Hepatocyte (in vitro differentiated cells): ENCODE measurements at places on chromosomes 7 and 10.

GRCh38 chr10:132156382-132156781 is 30.4 kb upstream of the DPYSL4 start:
- DNase-seq = no peak

GRCh38 chr10:18240185-18240882 is 100.1 kb downstream of the CACNB2 start:
- DNase-seq = no peak

DNA sequence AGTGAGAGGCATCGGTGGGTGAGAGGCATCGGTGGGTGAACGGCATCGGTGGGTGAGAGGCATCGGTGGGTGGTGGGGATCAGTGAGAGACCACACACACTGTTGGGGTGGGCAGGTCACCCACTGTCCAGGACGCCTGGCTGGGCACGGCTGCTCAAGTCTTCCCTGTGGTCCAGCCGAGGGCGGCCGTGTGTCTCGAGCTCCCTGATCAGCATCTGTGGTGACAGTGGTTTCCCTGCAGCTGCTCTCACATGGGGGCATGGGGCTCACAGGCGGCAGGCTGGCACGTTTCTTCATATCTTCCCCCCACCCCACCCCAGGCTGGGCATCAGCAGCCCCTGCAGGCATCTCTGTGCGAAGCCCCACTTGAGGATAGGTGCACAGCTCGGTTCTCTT is 78.2 kb downstream of the NKX6-2 start:
- no peak for DNase-seq

DNA sequence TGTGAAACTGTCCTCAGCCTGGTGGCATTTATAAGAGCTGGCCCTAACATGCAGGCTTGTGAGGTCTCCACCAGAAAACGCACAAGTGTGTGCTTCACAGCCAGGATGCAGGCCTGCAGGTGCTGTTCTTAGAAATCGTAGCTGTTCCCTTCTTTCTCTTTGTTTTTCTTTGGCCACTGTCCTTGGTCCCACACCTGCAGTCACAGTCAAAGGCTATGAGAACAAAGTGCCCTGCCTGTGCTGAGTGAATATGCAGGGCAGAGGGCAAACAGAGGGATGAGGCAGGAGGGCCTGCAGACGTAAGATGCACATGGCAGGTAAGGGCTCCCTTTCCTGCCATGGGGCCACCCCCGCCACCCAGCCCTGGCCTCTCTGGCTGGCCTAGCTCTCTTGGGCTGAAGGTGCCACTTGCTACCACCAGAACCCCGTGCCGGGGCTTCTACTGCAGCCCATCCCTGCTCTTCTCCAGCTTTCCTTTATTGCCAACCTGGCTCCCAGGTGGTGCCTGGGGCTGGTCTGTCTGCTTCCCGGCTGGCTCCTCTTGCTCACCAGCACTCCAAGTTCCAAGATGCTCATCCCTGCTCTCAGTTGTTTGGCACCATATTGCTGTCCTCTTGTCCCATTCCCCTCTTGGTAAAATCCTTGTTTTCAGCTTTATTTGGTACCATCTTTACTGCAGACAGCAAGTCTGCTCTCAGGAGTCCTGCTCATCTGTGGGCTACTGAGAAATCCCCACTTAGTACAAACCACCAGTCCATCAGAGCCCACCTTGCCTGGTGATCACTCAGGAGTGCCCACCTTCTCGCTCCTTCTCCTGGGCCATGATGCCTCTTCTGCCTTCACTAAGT is 308.1 kb upstream of the ZMIZ1 start:
- DNase-seq = no peak

DNA sequence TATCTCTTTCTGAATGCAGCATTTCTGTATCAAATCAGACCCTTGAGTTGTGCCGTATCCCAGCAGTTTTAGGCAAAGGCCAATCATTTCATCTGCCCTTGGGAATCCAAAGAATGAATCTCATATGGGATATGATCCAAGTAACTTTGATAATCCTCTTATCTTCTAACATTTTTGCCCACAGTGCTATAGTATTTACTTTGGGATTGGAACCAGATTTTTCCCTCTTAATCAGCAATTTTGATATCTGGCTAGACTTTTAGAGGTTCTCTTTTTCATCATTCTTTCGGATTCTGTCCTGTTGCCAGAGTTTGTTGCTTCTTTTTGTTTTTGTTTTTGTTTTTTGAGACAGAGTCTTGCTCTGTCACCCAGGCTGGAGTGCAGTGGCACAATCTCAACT is 118.0 kb downstream of the NRF1 start:
- DNase-seq = no peak

GRCh38 chr10:69801094-69801433 is 642 bp upstream of the COL13A1 start:
- DNase-seq = peak; percentile 80

DNA sequence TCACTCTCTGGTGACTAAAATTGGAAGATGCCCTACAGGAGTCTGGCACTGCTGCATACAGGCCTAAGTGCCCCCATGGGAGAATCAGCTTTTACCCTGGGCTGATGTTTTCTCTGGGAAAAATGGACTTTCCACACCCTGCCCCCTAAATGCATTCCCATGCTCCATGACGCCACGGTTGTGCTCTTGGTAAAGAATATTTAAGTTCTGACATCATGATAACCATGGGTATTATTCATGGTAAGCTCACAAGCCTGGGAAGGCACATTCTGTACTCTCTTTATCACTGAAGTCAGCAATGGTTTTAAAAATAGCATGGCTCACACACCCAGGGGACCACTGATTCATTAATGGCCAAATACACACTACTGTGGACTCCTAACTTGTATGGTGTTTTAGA is 43.4 kb downstream of the HIPK2 start:
- peak; percentile 59 for DNase-seq

DNA sequence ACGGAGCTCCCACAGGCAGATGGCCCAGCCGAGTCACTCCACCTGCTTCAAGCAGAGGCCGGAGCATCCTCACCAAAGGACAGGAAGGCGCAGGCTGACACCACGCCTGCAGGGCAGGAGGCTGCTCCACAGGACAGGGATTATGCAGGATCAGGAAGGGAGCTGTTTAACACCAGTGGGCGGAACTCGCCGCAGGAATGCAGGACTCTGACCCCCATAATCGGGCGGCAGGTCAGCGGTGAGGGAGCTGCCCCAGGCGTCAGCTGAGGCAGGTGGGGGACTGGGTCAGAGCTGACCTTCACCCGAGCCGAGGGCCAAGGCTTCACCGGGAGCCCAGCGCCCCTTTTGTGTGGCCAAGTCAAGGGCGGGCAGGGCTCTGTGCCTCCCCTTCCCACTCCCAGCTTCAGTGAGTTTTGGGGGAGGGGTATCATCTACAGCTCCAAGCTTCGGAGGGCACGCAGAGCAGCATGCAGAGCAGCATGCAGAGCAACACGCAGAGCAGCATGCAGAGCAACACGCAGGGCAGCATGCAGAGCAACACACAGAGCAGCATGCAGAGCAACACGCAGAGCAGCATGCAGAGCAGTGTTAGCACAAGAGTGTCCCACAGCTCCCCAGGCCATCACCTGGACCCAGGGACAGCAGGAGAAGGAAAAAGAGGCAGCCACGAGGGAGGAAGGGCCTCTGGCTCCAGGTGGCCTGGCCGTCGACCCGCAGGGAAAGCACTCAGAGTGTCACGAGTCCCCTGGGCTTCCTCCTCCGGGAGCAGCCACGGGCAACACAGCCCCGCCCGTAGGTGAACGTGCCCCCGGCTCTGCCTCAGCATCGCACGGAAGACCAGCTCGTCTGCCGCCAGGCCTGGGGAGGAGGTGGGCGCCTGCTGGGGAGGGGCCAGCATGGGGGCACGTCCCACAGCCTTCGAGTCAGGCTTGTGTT is 151.7 kb upstream of the PPP2R2D start:
- DNase-seq = peak; percentile 77

DNA sequence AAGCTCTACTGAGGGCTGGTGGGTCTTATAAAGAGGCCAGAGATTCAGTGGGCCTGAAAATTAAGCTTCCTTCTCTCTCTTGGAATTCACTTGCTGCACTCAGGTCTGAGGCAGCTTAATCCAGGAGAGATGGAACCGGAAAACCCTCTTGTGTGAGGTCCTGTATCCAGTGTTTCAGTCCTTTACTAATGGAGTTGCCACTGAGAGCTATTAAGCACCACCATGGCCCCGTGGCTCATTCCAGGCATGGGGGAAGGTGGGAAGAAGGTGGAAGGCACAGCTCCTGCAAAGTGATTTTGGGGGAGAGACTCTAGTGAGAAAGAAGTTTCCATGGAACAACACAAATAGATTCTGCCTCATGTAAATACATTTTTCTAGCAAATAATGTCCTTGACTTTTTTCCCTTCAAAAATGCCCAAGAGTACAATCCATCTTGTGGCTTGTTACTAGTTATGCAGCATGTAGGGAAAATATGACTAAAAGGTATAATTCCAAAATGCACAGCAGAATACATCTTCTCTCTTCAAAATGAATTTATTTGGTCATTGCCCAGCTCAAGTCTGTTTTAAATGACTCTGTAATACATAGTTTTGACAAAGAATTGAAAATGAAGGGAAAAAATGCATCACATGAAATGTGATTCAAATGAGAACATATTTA is 46.7 kb upstream of the FOXI2 start:
- DNase-seq = no peak
